Tibial nerve (tissue), 4 donors: ENCODE measurements at places on chromosomes 2 and 18. TPM values are rescaled to one million over a fixed set of nuclear protein-coding genes. Genes with fewer than 3 reads are reported as not detected.

- DNase-seq = no peak
Measured at GRCh38 chr2:241499146-241499965, 9.0 kb downstream of the STK25 start.

- DNase-seq = no peak
Measured at GRCh38 chr2:128791985-128792320, 473.3 kb upstream of the HS6ST1 start.

GRCh38 chr2:148493822-148494563, 150.6 kb upstream of the EPC2 start:
- DNase-seq = no peak

GRCh38 chr2:68388358-68388757, 23.3 kb downstream of the PLEK start:
- no peak for DNase-seq

DNA sequence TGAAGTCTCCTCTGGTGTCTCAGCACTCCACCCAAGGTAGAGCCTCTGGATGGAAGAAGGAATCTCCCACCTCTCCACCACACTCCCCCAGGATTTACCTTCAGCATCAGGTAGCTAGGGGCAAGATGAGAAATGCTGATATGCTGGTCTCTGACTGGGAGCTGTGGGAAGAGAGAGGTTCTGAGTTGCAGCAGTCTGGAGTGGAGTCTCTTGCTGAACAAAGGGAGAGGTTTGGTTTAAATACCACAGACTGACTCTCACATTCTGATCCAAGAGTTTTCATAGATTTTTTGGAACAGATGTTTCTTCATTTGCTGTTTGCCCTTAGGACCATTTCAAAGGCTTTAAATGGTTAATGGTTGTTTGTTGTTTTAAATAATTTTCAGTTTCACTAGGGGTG, 1.1 kb upstream of the CFLAR start:
- DNase-seq = no peak

DNA sequence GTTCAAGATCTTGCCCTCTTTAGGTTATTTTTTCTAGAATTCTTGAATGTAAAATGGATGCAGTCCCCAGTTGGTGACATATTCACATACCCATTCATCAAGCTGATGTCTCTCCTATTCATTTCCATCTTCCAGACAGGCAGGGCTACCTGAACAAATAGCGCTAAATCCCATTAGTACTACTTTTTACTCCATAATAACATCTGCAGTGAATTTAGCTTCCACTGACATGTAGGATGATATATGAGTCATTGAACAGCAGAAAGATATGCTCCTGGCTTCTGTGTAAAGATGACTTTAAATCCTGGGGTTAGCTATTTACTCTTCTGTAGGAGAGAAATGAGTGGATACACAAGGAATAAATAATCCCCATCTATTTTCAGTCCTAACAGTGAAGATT, 194.7 kb downstream of the RND3 start:
- no peak for DNase-seq

DNA sequence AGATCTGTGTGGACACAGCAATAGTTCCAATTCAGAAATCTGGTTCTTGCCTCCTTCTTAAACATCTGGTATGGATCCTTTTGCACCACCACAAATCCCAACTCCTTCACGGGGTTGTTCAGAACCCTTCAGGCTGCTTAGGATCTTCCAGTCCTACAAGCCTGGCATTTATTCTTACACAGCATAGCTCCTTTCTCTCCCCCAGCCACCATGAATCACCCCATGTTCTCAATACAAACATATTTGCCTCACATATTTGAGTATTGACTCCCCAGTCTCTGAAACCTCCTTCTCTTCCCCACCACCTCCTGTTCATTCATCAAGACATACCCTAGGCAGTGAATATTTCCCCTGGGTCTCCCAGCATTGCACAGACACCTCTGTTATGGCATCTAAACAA, 155.2 kb downstream of the ALK start:
- no peak for DNase-seq

DNA sequence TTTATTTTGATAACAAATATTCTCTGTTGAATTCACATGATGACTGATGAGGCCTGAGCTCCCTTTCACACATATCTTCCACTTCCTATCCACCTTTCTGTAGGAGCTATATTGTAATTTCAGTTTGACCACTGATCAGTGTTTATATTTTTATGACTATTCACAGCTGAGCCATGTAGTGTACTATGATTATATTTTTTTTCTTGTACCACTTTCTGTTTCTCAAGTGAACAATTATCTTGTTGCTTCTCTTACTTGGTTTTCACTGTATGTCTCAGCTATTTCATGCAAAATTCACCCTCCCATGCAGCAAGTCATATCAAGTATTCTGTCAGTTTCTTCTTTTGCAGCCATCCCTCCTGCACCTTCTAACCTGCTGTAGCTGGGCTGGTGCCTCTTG, 78.4 kb downstream of the TMEM247 start:
- DNase-seq = no peak

DNA sequence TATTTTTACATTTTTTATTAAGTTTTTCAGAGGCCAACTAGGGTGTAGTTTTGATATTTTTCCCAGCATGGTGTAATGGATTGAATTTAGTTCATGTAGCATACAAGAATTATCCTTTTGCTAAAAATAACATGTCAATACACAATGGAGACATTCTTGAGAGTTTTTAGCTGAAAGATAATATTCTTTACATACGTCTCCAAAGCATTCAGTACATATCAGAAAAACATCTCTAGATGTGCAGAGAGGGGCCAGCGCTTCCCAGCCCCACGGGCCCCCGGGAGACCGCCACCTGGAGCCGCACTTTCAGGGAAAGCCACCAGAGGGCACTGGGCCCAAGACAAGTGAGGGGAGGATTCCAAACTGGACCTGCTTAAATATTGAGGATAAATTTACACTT, 499.4 kb downstream of the GALR1 start:
- DNase-seq = no peak

DNA sequence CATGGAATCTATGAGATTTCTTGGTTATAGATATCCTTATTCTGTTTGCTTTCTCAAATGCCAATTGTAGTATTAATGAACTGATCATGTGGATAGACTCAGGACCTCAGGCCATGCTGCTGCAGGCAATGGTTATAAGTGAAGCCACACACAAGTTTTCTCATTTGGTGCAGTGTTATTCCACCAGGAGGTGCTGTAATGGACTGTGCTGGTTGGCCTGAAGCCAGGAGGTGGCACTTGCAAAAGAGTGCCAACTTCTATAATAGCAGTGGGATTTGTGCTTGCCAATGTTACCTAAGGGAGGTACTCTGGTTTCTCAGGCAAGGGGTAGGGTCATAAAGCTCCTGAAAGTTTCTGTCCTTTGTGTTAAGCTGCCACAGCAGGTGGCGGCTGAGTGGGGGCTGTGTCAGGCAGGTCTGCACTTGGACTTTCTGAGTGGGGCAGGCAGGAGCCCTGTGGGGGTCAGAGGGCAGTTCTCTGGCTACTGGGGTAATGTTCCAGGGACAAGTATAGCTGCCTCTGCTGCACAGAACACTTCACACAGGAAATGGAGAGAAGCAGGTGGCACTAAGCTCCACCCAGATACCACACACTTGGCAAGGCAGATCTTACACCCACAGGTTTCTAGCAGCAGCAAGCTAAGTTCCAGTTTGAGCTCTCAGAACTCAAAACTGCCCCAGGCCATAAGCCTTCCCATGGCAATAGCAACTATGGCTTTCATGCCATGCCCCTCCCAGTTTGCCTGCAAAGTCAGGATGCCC, 352.6 kb upstream of the CWC22 start:
- DNase-seq = no peak

- no peak for DNase-seq
Measured at GRCh38 chr2:152402780-152403759, 68.1 kb downstream of the FMNL2 start.

GRCh38 chr18:41009926-41010325, 945.1 kb upstream of the PIK3C3 start:
- no peak for DNase-seq

DNA sequence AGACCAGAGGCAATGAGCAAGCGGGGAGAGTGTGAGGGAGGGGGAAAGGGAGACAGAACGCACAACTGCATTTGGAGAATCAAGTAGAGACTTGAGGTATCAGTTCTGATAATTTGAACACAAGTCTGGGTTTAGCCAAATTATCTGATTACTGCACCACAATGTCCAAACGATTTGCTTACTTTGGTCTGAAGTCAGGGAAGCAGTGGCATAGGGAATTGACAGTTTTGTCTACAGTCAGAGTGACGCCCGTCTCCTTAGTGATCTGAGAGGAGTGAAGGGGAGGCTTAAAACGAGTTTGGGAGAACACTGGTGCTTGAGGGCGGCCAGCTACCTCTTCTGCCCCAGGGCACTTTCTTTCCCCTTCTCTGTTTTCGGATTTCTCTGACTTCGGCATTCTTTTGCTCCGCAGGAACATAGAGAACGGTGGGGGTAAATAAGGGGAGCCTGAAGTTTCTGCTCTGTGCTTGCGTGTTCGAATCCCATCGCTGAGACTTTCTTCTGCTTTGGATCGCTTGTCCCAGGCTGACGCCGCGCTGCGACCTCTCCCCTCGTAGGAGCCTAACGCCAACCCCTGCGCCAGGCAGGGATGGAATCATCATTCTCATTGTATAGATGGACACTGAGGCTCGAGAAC, 2.9 kb upstream of the DLX2 start:
- DNase-seq = no peak

DNA sequence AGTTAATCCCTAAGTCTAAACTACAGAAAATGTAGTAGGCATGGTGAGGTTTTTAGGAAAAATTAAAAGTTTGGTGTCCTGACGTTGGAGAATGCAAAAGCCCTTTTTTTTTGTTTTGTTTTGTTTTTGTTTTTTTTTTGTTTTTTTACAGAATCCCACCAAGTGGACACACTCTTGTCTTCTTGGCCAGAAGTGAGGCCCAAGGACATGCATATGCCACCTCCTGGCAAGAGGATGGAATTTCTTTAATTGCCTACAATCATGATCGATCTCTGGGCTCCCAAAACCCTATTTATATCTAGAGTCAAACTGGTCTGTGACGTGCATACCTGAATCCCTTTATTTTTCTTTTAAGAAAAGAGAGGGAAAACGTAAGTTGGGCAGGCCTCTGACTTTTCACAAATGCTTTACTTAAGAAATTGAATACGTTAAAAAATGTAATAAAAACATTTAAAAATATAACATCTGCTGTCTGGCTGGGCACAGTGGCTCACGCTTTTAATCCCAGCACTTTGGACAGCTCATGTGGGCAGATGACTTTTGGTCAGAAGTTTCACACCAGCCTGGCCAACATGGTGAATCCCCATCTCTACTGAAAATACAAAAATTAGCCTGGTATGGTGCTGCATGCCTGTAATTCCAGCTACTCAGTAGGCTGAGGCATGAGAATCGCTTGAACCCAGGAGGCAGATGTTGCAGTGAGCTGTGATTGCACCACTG, 502.7 kb downstream of the CBLN2 start:
- no peak for DNase-seq

GRCh38 chr2:169704160-169704708, 10.0 kb downstream of the PHOSPHO2 start:
- no peak for DNase-seq

GRCh38 chr18:58438161-58438957, 190.5 kb downstream of the ALPK2 start:
- no peak for DNase-seq

GRCh38 chr2:225431105-225431863, 31.8 kb downstream of the NYAP2 start:
- no peak for DNase-seq

DNA sequence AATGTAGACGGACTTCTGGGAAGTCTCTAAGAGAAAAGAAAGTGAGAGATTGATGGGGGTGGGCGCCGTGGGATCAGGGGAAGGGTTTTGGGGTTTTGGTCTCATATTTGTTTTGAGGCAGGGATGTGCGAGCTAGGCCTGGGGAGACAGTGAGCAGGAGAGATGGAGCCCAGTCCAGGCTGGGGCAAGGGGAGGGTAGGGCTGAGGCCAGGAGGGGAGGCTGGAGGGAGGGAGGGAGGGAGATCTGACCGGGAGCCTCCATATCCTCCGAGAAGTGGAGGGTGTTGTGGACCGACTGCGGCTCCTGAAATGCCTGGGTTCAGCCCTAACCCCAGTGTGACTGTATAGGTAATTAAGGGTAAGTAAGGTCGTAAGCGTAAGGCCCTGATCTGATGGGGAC, 72.8 kb upstream of the ODC1 start:
- DNase-seq = no peak

- DNase-seq = no peak
Measured at GRCh38 chr2:109230941-109231420, 102.0 kb downstream of the SH3RF3 start.

DNA sequence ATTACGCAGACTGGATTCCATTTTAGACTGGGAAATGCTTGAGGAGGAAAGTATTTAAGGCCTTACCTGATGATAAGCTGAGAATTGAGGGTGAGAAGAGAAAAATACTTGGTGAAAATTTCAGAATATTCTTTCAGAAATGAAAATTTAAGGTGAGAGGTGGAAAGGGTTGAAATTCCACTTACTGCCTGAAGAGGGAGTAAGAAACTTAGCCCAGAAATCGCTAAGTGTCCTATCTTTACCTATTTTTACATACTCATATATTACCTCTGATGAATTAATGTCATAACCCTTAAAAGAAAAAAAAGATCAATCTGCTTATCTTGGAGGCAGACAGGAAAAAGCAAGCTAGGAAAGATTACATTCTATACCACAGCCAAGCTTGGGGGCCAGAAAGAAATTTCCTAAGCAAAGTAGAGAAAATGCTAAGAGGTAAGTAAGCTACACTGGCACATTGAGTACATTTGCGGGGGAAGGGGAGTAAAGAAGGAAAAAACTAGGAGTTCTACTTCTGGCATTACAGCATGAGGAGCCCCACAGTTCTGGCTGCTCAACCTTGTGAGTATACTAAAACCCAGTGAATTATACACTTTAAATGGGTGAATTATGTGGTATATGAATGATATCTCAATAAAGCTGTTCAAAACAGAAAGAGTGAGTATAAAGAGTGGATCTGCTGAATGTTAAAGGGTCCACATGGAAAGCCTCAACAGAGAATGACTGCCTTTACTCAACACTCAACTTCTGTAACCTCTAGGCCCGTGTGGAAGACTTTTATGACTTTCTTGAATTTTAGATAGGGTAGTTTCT, 33.8 kb downstream of the SMC6 start:
- no peak for DNase-seq

DNA sequence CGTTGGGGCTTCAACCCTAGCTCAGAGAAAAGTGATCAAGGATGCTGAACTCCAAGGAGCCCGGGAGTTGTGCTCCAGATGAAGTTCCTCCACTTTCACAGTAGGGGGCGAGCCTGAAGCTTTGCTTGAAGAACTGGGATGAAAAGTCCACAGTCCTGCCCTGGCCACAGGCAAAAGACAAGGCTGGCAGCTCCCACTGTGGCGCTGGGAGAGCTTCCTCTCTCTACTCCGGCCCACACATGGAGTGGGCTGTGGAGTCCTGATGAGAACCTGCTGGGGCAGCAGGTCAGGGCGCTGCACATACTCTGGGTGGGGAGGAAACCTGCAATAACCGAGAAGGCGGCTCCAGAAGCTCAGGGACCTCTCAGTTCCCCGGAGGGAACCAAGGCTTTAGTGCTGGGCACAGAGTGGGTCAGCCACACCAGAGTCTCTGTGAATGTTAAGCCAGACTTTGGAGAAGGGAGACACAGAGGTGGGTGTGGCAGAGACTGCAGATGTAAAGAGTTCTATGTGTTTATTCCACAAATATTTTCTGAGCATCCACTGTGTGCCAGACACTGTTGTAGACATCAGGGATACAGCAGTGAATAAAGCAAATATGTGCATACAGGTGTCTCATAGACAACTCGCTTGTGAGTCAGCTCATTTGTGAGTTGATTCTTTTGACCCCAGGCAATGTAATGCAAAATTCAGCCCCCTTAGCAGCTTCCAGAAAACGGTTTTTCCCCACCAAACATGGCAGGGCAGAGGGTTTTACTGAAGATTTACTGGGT, 48.0 kb upstream of the MRPL33 start:
- DNase-seq = peak; percentile 62

The FMNL2 gene
- 96.3 TPM for total RNA-seq

The ARHGEF4 gene
- 24.5 TPM for total RNA-seq

The MREG gene
- total RNA-seq = 2.9 TPM

The CRYGD gene
- total RNA-seq = not detected

The UGT1A4 gene
- not detected for total RNA-seq
